ENCODE measurements at places on chromosomes 11 and 22. TPM values are rescaled to one million over a fixed set of nuclear protein-coding genes. Genes with fewer than 3 reads are reported as not detected.

- H3K4me1 ChIP-seq: no peaks in the 10 kb centered on the region
- no peak overlapping the region for H3K4me3 ChIP-seq
- no peaks in the 10 kb centered on the region for H3K27me3 ChIP-seq
Observed at GRCh38 chr11:1299621-1300020, 9.8 kb downstream of the TOLLIP start.

GRCh38 chr22:30445438-30446145 is 20.0 kb downstream of the MTFP1 start:
- H3K27ac ChIP-seq: no peak overlapping the region
- DNase-seq: no peak
- peaks cover 9% of the 10 kb centered on the region for H3K4me1 ChIP-seq

GRCh38 chr11:124301548-124301947 is 12.2 kb downstream of the OR8D1 start:
- no peaks in the 10 kb centered on the region for H3K4me1 ChIP-seq
- H3K27me3 ChIP-seq: no peaks in the 10 kb centered on the region
- no peak for DNase-seq
- H3K4me3 ChIP-seq: no peak overlapping the region

The MMP8 gene
- polyA plus RNA-seq: not detected

The HMBS gene
- polyA plus RNA-seq: 20.8 TPM

The LRRC32 gene
- not detected for polyA plus RNA-seq

GRCh38 chr11:69443138-69443967 is 38.1 kb upstream of the LINC01488 start:
- no peaks in the 10 kb centered on the region for H3K36me3 ChIP-seq
- no peaks in the 10 kb centered on the region for H3K27me3 ChIP-seq
- H3K27ac ChIP-seq: peak overlapping the region; percentile 14

DNA sequence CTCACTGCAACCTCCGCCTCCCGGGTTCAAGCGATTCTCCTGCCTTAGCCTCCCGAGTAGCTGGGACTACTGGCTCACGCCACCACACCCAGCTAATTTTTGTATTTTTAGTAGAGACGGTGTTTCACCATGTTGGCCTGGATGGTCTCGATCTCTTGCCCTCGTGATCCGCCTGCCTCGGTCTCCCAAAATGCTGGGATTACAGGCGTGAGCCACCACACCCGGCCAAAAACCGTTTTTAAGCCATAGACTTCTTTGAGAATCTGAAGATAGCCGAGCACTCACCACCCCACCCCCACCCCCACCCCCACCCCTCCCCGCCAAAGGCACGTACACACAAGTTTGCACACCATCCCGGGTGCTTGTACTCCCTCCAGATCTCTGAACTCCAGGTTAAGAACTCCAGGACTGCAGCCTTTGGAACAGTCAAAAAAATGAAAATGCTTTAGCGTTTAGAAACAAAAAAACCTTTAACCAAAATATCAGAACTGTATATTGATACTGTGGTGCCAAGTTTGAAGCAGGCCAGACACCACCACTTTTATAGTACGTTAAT is 1.5 kb downstream of the CRKL start:
- H3K36me3 ChIP-seq: no peaks in the 10 kb centered on the region
- H3K4me3 ChIP-seq: peak overlapping the region; percentile 87
- DNase-seq: no peak
- H3K27me3 ChIP-seq: no peaks in the 10 kb centered on the region

The HIC2 gene
- 0.44 TPM for polyA plus RNA-seq

Measured in naive thymus-derived CD4-positive, alpha-beta T cell (primary cell).